ENCODE measurements at places on chromosomes 6 and 20.

- no peak for DNase-seq
These were observed 51.0 kb downstream of the SSR1 start for GRCh38 chr6:7261852-7262461.

GRCh38 chr6:51029561-51029960, 210.9 kb downstream of the TFAP2B start:
- DNase-seq = no peak

DNA sequence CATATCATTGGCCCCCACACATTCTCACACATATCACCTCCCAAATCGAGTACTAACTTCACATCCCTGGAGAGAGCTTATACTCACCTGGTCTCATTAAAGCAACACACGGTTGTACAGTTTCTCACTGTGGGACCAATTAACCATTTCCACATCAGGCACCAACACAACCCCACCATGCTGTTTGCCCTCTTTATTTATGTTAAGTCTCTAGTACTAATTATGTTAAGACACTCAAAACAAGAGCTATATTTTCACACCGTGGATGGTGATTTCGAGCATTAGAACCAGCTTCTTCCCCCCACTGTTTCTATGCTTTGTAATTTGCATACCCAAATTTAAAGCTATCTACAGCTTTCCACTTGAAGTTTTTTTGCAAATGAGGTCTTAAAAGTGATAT, 6.3 kb downstream of the SCML4 start:
- no peak for DNase-seq

DNA sequence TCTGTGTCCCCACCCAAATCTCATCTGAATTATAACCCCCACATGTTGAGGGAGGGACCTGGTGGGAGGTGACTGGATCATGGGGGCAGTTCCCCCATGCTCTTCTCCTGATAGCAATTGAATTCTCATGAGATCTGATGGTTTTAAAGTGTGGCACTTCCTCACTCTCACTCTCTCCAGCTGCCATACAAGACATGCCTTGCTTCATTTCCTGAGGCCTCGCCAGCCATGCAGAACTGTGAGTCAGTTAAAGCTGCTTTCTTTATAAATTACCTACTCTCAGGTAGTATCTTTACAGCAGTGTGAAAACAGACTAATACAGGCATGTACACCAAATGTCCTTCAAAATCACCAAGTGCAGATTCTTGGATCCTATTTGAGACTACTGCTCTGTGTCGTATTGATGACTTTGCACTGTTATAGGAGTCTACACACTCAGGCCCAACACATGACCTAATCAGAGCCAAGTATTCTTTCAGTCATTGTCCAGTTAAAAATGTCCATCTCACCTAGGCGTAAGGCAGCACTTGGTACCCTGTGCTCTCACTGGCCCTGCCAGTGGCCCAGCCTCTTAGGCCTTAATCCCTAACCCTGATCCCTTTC, 52.8 kb upstream of the UST start:
- no peak for DNase-seq

- DNase-seq = no peak
These were observed 83.6 kb downstream of the THBS2 start for GRCh38 chr6:169169941-169170582.

- no peak for DNase-seq
These were observed 86.3 kb upstream of the ESR1 start for GRCh38 chr6:151721146-151721545.

DNA sequence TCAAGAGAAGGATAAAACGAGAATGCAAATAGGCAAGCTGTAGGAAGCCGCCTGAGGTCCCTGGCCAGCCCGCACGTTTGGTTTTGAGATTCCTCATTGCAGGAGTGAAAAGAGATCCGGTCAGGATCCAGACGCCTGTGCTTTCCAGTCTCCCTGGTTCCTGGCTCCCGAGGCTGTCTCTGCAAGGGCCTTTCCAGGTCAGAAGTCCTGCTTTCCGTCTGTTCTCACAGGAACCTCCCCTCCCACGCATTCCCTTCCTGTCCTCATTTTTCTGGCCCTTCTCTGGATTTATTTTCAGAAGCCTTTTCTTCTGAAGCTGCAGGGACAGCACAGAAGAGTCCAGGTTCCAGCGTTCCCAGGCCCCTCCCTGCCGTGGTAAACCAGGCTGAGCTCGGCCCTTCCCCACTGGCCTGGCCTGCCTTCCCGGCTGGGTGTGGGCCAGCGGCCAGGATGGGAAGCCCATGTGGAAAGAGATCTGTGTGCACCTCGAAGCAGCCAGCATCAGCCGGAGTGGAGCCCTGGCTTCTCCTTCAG, 54.0 kb downstream of the TMEM242 start:
- DNase-seq = no peak

GRCh38 chr6:35719404-35719829, 17.4 kb upstream of the ARMC12 start:
- no peak for DNase-seq

- DNase-seq = no peak
These were observed 94.4 kb downstream of the OTOR start for GRCh38 chr20:16842486-16843120.
